Muscle of arm (tissue), 14 donors: ENCODE measurements at places on chromosomes 11 and 22. TPM values are rescaled to one million over a fixed set of nuclear protein-coding genes. Genes with fewer than 3 reads are reported as not detected.

The MS4A1 gene
- 0.67 TPM for polyA plus RNA-seq

The PATE4 gene
- not detected for polyA plus RNA-seq

DNA sequence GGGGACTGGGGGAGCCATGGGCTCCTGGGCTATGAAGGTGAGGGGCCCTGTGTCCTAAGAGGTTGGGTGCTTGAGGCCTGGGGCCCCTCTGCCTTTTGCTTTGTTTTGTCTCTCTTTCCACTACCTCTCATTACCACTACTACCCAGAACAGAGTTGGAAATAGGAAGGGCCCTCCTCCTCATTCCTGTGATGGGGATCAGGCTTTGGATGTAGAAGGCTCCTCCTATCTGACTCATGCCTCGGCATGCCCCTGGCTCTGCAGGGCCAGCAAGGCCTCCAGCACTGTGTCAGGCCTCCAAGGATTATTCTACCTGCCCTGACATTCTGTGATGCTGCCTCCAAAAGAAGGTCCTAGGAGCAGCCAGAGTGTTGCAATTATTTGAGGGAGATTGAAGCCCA, 766 bp downstream of the IZUMO1R start:
- no peak for DNase-seq

GRCh38 chr11:114122686-114123085, 63.2 kb downstream of the ZBTB16 start:
- no peak for DNase-seq

GRCh38 chr11:19458231-19458630, 217.5 kb upstream of the E2F8 start:
- no peak for DNase-seq

GRCh38 chr11:69385832-69386427, 92.0 kb downstream of the MYEOV start:
- DNase-seq, result no peak

DNA sequence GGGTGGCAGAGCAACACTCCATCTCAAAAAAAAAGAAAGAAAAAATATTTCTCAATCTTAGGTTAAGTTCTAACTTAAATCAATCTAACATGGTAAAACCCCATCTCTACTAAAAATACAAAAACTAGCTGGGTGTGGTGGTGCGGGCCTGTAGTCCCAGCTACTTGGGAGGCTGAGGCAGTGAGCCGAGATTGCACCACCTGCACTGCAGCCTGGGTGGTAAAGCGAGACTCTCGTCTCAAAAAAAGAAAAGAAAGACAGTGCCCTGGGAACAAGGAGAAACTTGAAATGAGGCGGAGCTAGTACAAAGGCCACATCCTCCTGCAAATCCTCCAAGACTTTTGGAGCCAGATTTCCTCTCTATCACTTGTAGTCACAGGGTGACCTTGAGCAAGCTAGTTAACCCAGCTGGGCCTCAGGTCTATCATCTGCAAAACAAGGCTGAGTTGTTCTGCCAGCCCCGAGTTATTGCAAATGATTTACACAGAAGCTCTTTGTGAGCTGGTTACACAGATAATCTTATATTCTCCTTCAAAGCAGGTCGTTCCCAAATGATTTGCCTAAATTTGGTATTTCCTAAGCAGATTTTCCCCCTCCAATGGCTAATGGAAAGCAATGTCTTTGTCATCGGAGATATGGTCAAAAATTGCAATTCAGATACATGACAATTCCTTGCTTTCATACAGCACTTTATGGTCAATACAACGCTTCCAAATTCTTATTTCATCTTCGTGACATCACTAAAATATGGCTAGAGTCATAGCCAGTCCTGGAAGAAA, 1.9 kb downstream of the ANKRD54 start:
- no peak for DNase-seq

GRCh38 chr11:8273287-8273686, 9.6 kb upstream of the LMO1 start:
- no peak for DNase-seq

GRCh38 chr11:36278531-36279282, 10.5 kb downstream of the COMMD9 start:
- no peak for DNase-seq

DNA sequence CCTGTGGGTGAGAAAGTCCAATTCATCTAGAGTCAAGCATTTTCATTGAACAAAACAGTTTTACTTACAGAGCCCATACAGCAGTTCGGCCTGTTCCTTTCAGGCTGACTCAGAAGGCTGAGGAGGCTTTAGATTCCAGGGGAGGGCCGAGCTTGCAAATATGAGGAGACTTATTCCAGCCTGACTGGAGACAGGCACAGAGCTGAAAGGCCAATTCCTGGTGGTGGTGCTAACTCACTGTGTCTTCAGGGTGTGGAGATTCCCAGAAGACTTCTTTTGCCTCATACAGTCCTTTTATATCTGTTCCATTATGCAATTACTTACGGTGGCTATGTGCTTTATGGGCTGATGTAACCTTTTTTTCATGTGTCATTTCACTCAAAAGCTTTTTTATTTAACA, at the start of gene OR51E2:
Gene OR51E2, minus strand, starts transcription at position 269 of the 400 bp plus-strand sequence. CDS start 15,142 bp downstream, outside the sequence.
- DNase-seq, result no peak
